ENCODE measurements at places on chromosomes 5 and 9.

DNA sequence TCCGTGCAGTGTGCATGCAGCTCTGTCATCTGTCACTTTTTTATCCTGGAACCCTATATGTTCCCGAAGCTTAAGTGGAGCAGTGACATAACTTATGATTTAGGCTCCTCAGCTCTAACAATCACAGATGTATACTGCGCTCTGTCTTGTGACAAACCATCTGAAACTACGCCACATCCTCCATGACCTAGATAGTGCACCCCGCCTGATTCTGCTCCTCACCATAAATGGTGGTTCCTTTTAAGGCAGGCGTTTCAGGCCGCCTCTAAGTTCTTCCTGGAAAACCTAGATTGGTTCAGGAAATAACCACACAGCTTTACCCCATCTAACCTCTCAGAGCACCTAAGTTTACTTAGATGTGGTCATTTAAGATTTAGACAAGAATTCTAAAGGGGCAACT is 372.0 kb downstream of the CDH10 start:
- no peak for DNase-seq

DNA sequence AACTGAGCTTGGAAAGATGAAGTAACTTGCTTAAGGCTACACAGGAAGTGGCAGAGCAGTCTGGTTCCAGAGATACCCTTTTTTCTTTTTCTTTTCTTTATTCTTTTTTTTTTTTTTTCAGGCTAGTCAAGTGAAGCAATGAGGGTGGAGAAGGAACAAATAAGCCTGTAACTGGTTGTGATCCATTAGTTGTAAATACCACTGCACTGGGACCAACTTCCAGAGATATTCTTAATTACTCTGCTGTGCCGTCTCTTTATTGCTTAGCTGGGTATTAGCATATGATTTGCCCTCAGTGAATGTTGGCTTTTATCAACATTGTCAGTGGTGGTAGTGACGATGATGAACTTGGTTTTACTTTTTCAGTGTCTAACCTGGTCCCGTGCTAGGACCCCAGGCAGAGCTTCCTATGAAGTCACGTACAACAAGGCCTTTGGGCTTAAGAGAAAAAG is 26.7 kb downstream of the LNPEP start:
- no peak for DNase-seq

GRCh38 chr5:54484219-54484894 is 28.9 kb downstream of the HSPB3 start:
- no peak for DNase-seq

- DNase-seq, result no peak
These were observed 163.5 kb upstream of the SNX2 start for GRCh38 chr5:122611406-122611805.

DNA sequence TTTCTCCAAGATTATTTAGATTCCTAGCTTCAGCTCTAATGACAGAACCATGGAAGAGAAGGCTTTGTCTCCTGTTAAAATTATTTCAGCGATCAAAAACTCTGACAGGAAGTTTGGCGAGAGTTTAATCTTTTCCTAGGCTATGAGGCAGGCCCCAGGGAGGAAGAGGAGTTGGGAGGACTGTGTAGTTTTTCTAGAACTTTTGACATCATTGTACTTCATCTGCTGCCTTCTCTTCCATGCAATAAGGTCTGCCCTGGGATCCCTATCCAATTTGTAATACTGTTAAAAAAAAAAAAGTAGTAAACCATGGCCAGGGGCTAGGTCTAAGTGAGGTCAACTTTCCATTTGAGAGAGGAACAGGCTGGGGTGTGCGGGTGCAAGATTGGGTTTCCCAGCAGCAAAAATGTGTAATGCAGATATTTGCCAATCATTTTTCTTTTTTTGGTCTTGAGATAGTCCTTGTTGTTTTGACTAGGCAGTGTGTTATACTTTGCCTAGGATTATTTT is 261.9 kb upstream of the ANKH start:
- no peak for DNase-seq

DNA sequence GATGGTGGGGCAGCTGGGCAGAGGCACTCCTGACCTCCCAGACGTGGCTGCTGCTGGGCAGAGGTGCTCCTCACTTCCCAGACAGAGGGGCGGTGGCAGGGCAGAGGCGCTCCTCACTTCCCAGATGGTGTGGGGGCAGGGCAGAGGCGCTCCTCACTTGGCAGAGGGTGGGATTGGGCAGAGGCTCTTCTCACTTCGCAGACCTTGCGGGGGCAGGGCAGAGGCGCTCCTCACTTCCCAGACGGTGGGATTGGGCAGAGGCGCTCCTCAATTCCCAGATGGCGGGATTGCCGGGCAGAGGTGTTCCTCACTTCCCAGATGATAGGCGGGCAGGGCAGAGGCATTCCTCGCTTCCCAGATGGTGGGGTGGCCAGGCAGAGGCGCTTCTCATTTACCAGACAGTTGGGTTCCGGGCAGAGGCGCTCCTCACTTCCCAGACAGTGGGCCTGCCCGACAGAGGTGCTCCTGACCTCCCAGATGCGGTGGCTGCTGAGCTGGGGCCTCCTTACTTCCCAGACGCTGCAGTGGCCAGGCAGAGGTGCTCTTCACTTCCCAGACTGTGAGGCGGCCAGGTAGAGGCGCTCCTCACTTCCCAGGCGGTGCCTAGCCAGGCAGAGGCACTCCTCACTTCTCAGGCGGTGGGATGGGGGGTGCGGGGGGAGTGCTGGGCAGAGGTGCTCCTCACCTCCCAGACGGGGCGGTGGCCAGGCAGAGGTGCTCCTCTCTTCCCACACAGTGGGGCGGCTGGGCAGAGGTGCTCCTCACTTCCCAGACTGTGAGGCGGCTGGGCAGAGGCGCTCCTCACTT is 25.3 kb upstream of the SPATA31E1 start:
- DNase-seq, result no peak

DNA sequence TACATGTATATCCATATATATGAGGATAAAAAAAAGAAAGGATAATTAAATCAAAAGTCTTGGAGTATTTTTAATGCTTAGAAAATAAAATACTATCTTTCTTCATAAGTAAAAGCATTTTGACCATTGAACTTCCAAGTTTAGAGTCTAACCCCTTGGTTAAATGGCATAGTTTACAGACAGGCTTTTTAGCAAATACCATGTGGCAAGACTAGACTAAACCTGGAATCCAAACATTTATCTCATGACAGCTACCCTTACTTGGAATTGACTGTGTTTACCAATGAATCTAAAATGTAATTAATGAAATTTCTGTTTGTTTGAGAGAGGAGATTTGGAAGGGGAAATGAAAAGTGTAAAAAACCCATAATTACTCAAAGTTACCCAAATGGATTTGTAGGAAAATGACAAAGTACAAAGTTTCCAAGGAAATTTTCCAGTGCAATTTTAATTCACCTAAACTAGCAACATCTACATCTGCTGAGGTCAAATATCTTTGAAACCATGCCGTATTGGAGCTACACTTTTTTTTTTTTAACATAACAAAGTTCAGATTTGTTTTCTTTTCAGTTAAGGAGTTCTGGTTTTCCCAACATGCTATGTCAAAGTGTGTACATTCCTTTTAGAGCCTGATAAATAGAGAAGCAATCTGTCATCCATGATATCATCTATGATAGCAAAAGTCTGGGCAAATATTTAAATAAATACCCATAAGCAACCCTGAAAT is 272.1 kb upstream of the DAB2 start:
- DNase-seq, result no peak

DNA sequence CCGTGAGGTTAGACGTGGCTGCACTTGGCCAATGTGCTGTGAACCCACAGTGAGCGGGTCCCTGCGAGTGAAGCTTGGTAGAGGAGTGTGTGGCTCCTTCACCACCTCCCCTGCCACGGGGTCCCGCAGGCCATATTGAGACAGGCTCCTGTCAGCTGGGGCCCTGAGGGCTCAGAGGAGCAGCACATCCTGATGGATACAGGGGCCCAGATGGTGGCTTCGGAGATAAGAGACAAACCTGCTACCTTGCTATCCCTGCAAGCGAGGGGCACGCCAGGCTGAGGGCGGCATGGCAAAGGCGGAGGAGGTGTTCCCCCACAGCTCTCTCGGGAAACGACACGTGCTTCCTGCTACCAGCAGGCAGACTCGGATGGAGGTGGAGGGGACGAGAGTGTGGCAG is 33.1 kb downstream of the SLC6A3 start:
- no peak for DNase-seq

DNA sequence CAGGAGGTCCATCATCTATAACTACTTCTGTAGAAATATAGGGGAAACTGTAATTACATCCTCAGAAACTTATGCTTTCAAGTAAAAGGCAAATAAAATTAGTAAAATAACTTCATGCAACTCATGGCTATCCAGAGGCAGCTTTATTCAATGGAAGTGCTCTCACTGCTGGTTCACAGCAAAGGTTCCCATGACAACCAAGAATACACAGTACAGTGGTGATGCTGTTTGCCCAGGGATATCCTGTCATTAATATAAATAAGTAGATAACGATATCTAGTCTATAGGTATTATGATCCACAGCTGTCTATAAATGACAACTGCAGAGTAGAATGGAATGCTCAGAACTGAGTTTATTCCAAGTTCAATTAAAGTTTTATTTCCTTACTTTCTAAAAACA is 390.3 kb downstream of the PDE4D start:
- DNase-seq, result no peak

DNA sequence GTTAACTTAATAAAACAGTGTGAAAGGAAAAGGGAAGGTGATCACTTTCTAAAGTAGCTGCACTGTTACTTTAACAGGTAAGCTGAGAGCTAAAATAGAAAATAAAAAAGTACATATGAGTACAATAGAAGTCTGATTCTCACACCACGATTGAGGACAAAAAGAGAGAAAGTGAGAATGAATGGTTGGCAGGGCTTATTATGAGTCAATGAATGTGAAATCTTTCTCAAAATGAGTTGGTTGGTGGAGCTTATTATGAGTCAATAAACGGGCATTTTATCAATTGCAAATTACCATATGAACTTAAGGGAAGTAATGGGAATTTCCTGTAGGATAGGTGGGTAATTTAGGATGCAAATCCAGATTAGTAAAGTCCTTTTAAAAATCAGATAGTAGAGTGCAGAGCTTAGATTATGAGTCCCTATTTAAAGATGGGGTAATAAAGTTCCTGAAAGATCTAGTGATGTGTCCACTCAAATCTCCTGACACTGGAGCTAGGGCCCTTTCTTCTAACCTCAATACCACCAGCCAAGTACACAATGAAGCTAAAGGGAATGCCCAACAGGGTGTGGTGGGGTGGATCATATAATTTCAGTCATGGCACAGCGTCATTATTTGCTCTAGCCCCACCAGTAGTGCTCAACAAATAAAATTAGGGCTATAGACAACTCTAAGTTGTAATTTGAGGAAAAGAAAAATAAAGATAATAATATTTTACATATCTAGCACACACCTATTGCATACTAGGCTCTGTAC is 21.1 kb upstream of the TLR4 start:
- DNase-seq, result no peak

DNA sequence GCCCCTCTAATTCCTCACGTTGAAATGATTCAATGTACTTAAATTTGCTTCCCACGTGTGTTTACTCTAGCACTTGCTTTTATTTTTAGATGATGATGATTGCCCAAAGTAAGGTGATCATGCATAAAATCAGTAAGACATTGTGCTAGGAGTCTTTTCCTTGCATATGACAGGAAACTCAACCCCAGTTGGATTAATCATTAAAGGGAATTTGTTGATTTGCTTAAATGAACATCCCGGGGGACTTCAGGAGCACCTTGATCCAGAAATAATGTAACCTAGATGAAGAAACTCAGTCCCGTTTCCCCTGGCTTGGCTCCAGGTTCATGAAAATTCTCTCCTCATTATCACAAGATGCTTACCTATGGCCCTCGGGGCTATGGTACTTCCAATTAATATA is 106.1 kb upstream of the STC2 start:
- DNase-seq, result no peak

GRCh38 chr5:145979270-145980223 is 43.2 kb downstream of the SH3RF2 start:
- no peak for DNase-seq

- DNase-seq, result no peak
These were observed 73.5 kb downstream of the EGFLAM start for GRCh38 chr5:38331831-38332230.

GRCh38 chr9:107612136-107612535 is 122.6 kb upstream of the KLF4 start:
- no peak for DNase-seq

GRCh38 chr5:137651022-137651421 is 84.9 kb downstream of the KLHL3 start:
- DNase-seq, result no peak

- DNase-seq, result no peak
These were observed 2331.9 kb downstream of the MAT2B start for GRCh38 chr5:165837286-165837685.

DNA sequence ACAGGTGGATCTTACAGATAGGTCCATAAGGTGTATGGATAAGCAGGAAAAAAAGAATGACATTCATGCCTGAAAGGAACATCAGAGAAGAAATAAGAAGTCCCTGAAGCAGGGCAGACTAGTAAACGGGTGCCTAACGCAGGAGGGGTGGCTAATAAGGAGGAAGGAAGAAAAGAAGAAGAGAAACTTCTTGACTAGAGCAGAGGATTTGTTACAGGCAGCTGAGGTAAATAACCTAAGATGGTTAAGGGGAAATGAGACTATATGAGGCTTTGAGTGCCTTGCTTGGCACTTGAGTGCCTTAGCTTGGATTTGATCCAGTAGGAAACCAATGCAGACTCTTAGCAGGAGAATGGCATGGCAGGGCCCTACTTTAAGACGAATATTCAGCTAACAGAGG is 313.5 kb upstream of the PDE4D start:
- DNase-seq, result no peak

- no peak for DNase-seq
These were observed 30.4 kb downstream of the RASGRF2 start for GRCh38 chr5:80990527-80990926.

- no peak for DNase-seq
These were observed 243.5 kb downstream of the ENC1 start for GRCh38 chr5:74396913-74397622.

GRCh38 chr5:19619571-19619970 is 368.4 kb downstream of the CDH18 start:
- no peak for DNase-seq

DNA sequence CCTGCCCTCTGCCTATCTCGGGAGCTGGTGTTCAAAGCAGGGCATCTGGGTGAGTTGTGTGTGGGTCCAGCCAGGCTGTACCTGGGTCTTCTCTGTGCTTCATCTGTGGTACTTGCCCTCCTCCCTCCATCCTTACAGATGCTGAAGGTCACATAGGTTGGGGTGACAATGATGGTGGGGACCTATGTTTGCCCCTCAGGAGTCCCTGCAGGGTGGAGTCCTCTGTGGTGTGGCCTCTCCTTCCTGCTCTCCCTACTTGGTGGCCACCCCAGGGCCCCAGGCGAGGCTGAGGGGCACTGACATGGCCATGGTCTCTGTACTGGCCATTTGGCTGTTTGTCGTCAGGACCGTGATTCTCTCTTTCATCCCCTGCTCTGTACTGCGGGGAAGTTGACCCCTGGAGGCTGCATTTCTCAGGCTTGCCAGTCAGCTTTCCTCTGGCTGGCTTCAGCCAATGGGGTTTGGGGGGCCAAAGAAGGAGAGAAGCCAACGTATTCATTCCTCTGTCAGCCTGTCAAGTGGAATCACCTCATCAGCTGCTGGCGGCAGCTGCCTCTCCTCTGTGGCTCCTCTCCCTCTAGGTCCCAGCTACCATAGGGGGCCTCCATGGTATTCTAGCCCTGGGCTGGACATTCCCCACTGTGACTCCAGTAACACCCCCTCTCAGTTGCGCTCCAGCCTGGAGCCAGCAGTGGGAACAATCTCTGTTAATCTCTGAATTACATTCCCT is 4.6 kb downstream of the DCANP1 start:
- DNase-seq, result peak; percentile 33

All from activated CD8-positive, alpha-beta memory T cell treated with anti-CD3 and anti-CD28 coated beads, Interleukin-2, amount 50 U/mL, for 48 hours (primary cell).